DMS 273 treated with DMSO at 0.1 percent for 48 hours (cell line): ENCODE measurements at places on chromosomes 5 and 9.

GRCh38 chr5:158014372-158014771 lies 155.4 kb upstream of the CLINT1 start:
- DNase-seq: no peak

GRCh38 chr9:19375538-19375937 lies 4.5 kb downstream of the RPS6 start:
- DNase-seq: no peak

- DNase-seq: no peak
These were observed 1208.2 kb upstream of the C9orf72 start for GRCh38 chr9:28781481-28781880.

- DNase-seq: no peak
These were observed 20.2 kb downstream of the NSG2 start for GRCh38 chr5:174065528-174066197.

DNA sequence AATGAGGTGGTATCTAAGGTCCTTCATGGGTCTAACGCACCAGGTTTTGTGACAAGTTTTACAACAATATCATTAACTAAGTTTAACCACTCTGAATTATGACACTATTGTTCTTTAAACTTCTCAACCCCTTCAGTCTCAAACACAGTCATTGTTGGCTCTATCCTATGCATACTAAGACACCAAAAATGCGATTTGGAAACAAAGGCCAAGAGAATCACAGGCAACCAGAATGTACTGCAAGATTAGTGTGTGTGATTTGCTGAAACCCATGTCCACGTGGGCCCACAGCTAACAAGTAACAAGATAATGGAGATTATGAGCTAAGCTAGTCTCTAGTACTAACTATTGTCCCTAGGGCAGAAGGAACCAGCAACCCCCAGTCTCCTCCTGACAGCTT lies 142.2 kb upstream of the RANBP3L start:
- no peak for DNase-seq

DNA sequence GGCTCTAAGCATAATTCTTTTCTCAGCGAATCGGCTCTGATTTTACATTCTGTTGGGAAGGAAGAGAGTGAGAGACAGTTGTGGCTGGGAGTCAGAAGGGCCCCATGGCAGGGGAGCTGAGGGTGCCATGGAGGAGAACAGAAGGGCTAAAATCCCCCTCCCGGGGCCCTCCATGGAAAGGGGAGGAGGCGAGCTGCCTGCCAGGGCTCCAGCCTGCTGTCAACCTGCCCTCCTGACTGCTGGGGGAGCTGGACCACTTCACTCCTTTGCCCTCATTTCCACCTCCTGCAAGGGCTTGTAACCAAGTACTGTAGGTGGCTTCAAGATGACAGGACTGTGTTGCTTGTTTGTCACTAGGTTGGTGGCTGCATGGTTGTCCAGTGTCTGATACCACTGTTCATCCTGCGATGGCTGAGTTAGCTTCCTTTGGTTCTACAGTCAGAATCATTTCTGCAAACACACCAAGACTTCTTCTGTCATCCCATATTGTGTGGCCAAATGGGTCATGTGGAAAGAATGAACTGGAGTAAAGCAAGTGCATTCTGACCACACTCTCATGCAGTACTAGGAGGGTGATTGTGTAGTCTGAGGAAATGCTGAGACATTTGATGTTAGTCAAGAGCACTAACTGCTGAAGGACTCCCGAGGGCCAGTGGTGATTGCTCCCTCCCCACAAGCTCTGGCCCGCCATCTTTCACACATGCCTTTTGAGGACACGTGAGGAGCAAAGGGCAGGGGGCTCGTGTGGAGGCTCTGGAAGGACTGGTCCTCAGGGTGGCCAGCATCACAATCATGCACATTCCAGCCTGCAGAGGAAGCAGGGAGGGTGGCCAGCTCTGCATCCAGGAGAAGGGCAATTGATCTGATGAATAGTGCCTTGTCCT lies 307.2 kb downstream of the GADD45G start:
- DNase-seq: no peak

DNA sequence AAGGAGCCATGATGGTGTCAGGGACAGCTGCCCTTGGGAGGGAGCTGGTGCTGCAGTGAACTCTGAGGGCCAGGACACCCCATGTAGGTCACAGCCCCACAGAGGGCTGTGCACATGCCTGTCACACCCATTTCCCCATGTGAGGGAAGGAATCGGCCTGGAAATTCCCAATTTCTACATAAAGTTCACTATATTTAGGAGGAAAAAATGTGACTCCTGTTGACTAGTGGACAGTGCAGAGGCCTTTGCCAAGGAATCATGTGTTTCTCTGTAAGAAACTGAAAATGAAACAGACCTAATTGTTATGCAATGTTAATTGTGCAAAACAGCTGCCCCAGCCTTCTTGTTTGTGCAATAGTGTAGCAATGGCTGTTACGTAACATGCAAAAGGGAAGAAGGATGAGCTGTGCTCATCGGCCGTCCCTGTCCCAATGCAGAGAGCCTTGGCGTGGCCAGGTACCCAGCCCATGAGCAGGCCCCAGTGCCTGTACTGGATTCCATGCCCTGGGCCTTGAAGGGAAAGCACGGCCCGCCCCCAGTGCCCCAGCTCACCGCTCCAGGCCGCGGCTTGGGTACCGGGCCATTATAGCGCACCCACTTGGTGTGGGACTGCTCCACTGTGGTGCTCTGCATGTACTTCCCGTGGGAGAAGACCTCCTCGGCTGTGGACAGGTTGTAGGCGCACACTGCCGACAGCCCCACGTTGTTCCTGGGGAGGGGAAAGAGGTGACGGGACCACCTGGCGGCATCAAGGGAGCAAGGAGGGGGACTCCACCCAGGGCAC lies 70.0 kb downstream of the SECISBP2 start:
- DNase-seq: no peak

GRCh38 chr9:113301548-113301947 lies 1.6 kb downstream of the RNF183 start:
- DNase-seq: no peak

DNA sequence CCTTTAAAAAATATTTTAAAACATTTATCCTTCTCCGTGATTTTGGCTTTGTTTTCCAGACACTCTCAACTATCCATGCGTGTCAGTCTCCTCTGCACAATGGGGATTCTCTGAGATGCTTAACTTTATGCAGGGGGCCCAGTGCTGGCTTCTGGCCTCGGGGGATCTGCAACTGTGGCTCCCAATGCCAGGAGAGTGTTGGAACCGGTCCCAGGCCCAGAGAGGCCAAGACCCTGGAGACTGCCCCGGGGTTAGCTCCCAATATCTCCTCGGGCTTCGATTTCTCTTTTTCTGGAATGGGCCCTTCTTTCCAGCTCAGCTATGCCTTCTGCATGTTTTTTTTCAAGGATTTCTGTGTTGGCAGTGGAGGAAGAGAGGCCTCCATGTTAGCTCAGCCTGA lies 20.1 kb upstream of the SARDH start:
- DNase-seq: no peak

GRCh38 chr5:61816585-61817450 lies 484.8 kb downstream of the ZSWIM6 start:
- DNase-seq: no peak

DNA sequence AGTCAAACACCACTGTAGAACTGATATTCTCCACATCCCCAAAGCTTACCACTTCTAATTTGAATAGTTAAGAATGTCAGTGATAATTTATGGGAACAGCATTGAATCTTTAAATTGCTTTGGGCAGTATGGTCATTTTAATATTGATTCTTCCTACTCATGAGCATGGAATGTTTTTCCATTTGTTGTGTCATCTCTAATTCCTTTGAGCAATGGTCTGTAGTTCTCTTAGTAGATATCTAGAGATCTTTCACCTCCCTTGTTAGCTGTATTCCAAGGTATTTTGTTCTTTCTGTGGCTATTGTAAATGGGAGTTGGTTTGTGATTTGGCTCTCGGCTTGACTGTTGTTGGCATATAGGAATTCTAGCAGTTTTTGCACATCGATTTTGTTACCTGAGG lies 1341.8 kb upstream of the CDH9 start:
- no peak for DNase-seq

- no peak for DNase-seq
These were observed 238.6 kb downstream of the SLF1 start for GRCh38 chr5:94857111-94857510.

GRCh38 chr9:123640792-123641222 lies 284.8 kb downstream of the CRB2 start:
- no peak for DNase-seq

- DNase-seq: no peak
These were observed 104.4 kb downstream of the C5orf15 start for GRCh38 chr5:133863857-133864585.

DNA sequence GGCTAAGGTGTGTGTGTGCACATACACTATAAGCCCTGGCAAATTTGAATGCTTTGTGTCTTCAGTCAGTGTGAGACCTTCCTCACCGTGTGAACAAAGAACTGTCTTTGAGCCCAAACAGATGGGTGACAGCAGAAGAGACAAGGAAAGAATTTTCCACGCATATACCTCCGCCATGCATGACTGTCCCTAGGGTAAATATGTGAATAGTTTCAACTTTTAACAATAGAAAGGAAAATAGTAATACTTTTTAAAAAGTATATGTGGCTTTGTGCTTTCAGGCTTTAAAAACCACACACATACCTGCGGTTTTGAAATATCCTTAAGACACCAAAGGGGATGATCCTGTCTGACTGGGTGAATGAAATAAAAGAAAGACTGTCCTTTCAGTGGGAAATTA lies 438.6 kb upstream of the MPDZ start:
- no peak for DNase-seq

- no peak for DNase-seq
These were observed 36.9 kb upstream of the EXOC3 start for GRCh38 chr5:406041-406440.

- no peak for DNase-seq
These were observed 9.7 kb downstream of the TRIM7 start for GRCh38 chr5:181195249-181195761.

GRCh38 chr9:78215706-78216105 lies 20.2 kb upstream of the CEP78 start:
- DNase-seq: no peak

DNA sequence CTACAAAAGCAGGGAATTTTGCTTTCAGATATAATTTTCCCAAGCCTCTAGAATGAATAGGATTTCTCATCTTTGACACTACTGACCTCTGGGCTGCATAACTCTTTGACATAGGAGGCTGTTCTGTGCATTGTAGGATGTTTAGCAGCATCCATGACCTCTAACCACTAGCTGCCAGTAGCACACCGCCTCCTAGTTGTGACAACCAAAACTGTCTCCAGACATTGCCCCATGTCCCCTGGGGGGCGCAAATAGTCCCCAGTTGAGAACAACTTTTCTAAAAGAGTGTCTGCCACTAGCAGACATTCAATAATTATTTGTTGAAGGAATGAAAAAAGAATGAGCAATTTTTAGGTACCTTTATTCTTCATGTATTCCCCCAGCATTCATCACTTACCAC lies 51.8 kb downstream of the POU4F3 start:
- DNase-seq: no peak

GRCh38 chr5:113808956-113809355 lies 295.5 kb downstream of the YTHDC2 start:
- DNase-seq: no peak

- no peak for DNase-seq
These were observed 60.1 kb downstream of the SIL1 start for GRCh38 chr5:139138109-139138508.

DNA sequence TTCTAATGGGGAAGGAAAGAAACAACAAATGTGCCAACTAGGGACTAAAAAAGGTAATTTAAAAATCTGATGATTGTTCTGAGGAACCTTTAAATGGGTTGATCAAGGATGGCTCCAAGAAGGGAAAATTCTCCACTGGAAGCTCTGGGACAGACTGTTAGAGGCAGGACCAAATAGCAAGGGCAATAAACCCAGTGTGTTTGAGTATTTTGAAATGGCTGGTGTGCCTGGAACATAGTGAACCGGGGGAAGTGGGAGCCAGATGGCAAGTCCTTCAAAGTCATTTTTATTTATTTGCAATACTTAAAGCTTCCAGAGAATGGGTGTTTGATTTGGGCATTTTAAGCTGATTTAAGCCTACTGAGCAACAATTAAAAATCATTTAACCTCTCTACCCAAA lies 587.7 kb upstream of the MEF2C start:
- DNase-seq: no peak

GRCh38 chr9:32882705-32883104 lies 99.4 kb downstream of the TMEM215 start:
- no peak for DNase-seq

DNA sequence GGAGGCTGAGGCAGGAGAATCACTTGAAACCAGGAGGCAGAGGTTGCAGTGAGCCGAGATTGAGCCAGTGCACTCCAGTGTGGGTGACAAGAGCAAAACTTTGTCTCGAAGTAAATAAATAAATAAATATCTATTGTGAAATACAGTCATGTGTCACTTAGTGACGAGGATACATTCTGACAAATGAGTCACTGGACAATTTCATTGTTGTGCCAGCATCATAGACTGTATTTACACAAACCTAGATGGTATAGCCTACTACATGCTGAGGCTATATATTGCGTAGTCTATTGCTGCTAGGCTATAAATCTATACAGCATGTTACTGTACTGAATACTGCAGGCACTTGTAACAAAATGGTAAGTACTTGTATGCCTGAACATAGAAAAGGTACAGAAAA lies 61.1 kb upstream of the CCL21 start:
- DNase-seq: no peak

DNA sequence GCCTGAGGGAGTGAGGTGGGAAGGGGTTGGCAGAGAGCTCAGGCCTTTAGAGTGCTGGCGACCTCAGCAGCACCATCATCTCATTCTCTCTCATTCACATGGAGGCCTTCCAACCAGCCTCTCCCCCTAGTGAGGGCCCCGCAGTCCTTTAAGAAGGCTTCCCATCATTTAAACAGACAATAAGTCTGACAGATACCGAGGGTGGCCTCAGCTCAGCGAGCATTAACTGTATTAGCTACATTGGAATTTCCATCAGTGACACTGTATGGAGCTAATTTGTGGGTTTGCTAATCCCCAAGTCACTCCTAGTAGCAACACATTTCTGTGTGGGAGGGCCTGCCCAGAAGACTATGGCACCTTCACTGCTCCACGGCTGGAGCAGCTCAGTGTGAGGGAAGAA lies 75.8 kb downstream of the INSYN2B start:
- DNase-seq: no peak
